ENCODE measurements at places on chromosomes 5 and 9. TPM values are rescaled to one million over a fixed set of nuclear protein-coding genes. Genes with fewer than 3 reads are reported as not detected.

GRCh38 chr9:84296146-84296843 lies 44.3 kb downstream of the SLC28A3 start:
- peak; percentile 34 for DNase-seq

The IFNE gene
- total RNA-seq, result not detected

The PRLR gene
- not detected for total RNA-seq

The CSF2 gene
- 32.7 TPM for total RNA-seq

GRCh38 chr5:132093271-132093670 lies 19.7 kb downstream of the CSF2 start:
- peak; percentile 0 for DNase-seq

- no peak for DNase-seq
Measured at GRCh38 chr5:120794121-120794520, 330.0 kb downstream of the PRR16 start.

- no peak for DNase-seq
Measured at GRCh38 chr9:130172858-130173665, 858 bp downstream of the NCS1 start.

The MARCOL gene
- total RNA-seq, result not detected

The CCL21 gene
- not detected for total RNA-seq

The PDE6A gene
- total RNA-seq, result not detected

GRCh38 chr9:112446080-112446479 lies 40.5 kb upstream of the KIAA1958 start:
- DNase-seq, result no peak

DNA sequence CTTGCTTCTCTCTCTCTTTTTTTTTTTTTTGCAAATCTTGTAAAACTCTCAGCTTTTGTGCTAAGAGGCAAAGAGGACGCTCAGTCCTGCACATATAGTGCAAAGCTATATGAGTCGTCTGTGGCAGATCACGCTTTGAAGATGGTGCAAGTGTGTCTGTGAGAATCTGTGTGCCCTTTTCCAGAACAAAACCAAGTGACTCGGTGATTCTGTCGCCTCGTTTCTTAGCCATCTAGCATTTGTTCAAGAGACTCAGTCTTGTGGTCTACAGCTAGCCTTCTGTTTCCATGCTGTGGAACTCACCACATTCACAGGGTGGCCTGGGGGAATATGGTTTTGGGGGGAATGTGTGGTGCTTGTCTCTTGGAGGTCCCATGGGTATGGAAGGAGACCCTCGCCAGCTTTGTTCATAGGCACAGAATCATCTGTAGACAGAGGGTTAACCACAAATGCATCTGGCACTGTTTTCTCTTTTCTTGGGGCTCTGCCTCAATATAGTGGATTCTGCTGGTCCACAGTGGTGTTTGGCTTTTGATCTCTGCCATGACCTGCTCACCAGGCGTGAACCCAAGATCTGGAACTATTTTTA lies 82.1 kb downstream of the C9orf152 start:
- DNase-seq, result no peak

The SMIM33 gene
- total RNA-seq, result 2.3 TPM

All from activated CD4-positive, alpha-beta memory T cell treated with anti-CD3 and anti-CD28 coated beads, Interleukin-2, amount 10 ng/mL, durations not matched to agents 7 days and 5 days (primary cell).